T-helper 17 cell (primary cell): ENCODE measurements at places on chromosomes 1 and 21.

- no peak for DNase-seq
Measured at GRCh38 chr1:7552402-7552801, 218.7 kb upstream of the VAMP3 start.

GRCh38 chr1:157315544-157315943, 177.3 kb upstream of the ETV3 start:
- DNase-seq, result no peak

DNA sequence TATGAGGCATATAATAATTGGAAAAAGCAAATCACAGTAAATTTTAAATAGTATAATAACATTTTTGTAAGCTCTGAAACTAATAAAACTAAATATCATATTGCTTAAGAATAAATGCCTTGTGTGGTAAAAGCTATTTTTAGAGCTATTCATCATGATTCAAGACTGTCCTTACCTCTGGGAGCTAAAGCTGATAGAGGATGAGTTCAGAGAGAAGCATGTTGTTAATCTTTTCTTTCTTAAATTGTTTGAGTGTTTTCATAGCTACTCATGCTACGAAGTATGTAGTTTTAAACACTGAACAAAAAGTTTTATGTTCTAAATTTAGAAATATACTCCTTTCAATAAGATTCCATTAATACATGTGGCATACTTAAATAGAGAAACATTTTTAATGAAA, 30.5 kb downstream of the IFI16 start:
- no peak for DNase-seq

DNA sequence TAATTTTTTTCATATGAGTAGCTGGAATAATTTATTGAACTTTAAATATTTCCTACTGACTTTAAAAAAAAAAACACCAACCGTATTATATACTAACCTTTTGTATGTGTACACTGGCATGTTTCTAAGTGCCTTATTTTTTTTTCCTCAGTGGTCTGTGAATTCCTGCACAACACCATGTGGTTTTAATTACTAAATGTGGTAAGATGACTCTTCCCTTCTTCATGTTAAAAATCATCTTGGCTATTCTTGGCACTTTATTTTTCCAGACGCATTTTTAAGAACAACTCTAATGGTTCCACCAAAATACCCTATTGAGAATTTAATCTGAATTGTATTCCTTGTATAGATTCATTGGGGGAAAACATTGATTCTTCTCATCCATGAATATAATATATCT, 28.4 kb downstream of the PPP2R5A start:
- no peak for DNase-seq

DNA sequence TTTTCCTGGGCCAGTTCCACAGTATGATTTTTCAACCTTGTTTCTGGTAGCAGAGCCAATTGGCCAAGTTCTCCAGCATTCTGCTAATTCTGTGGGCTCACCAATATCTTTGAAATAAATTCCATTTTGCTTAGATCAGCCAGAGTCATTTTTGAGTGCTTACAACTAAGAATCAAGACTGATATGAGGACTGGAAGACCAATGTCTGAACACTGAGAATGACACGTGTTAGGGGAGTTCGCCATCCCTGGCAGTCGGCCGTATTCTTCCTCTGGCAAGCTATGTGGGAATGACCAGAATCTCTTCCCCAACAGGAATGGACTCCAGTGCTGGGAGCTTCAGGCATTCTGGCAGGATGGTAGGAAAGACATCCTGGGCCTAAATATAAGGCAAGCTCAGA, 4.9 kb upstream of the TENT5C start:
- DNase-seq, result no peak

DNA sequence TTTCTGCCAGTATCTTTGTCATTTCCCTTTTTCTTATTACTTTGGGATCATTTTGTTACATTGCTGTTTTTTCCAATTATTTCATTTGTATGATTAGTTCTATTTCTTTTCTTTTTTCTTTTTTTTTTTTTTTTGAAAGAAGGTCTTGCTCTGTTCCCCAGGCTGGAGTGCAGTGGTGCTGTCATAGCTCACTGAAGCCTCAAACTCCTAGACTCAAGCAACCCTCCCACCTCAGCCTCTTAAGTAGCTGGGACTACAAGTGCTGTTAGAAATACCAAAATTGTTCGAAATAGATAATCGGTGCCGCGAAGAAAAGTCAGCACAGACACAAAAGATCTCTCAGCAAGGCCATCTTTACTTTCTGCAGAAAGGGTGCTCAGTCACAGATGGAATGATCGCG, 26.6 kb upstream of the COL6A1 start:
- no peak for DNase-seq

DNA sequence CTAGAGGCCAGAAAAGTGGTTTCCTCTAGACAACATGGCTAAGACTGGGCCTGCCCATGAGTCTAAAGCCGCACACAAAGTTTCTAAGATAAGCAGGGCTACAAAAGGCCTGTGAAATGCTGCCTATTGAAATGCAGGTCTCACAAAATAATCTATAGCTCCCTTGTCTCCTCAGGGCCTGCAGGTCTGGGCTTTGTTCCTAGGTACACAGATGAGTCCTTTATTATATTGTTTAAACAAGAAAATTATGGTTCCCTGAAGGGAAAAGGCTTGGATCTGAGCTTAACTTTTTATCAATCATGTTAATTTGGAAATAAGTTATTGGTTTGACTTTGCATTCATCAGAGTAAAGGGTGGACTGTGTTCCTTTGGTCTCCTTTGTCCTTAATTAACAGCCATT, 413.4 kb upstream of the BEND5 start:
- no peak for DNase-seq

DNA sequence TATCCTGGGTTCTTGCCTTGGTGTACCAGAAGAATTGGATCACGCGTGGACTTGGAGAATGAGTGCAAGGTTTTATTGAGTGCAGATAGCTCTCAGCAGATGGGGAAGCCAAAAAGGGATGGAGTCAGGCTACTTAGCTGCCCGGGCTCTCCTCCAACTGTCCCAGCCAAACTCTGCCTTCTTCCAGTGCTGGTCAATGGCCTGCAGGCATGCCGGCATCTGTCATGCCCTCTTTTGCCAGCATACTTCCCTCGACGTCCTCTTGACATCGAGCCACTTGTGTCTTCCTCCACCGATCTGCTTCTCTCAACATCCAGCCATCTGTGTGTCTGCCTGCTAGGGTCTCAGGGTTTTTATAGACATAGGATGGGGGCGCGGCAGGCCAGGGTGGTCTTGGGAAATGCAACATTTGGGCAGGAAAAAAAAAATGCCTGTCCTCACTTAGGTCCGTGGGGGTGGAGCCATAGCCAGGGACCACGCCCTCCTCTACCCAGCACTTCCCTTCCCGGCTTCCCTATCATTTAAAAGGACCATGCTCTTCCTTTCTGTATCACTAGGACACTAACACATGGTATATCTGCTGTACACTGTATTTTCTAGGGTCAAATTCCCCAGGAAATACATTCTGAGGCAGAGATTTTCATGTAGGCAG, 47.0 kb upstream of the BCAR3 start:
- no peak for DNase-seq

DNA sequence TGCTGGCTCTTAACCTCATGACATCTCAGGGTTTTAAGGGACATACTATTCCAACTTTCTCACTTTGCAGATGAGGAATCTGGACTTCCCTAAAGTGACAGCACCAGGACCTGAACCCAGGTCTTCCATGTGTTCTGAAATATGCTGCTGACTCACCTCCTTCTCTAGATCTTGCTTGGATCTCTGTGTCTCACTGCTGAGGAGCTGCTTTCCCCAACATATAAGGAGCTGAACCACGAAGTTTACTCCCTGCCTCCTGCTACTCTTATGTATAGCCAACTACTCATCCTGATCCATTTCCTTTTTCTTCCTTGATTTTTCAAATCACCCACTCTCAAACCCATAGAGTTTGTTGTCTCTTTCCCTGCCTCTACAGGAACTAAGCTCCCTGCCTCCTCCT, 38.2 kb downstream of the ALG14 start:
- DNase-seq, result no peak

- DNase-seq, result no peak
Measured at GRCh38 chr21:44910229-44911067, 10.3 kb downstream of the ITGB2 start.

GRCh38 chr1:104294259-104294658, 544.6 kb downstream of the AMY1C start:
- no peak for DNase-seq
